NCI-H1436 treated with DMSO at 0.1 percent for 48 hours (cell line): ENCODE measurements at places on chromosomes 1 and 21.

- DNase-seq = no peak
These were observed 83.2 kb upstream of the DNAH14 start for GRCh38 chr1:224846119-224846907.

GRCh38 chr1:183898001-183898396, 93.1 kb downstream of the RGL1 start:
- no peak for DNase-seq

- DNase-seq = no peak
These were observed 74.2 kb upstream of the CD53 start for GRCh38 chr1:110798691-110799256.

GRCh38 chr1:116686723-116687352, 19.3 kb upstream of the IGSF3 start:
- no peak for DNase-seq

DNA sequence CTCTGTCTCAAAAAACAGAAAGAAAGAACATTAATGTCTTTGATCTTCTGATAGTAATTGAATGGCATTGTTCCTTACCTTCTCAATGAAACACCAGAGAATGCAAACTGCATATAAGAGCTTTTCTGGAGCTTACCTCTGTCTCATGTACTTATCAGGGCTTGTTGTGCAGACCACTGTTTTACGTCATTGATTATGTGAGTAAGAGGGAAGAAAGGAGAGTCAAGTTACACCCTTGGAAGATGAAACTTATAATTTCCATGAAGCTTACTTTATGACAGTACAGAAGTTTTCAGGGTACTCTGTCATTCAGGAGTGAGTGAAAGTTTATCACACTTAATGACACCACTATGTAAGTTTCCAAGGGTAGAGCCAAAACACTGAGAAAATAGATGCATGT, 49.0 kb upstream of the MAB21L3 start:
- no peak for DNase-seq

DNA sequence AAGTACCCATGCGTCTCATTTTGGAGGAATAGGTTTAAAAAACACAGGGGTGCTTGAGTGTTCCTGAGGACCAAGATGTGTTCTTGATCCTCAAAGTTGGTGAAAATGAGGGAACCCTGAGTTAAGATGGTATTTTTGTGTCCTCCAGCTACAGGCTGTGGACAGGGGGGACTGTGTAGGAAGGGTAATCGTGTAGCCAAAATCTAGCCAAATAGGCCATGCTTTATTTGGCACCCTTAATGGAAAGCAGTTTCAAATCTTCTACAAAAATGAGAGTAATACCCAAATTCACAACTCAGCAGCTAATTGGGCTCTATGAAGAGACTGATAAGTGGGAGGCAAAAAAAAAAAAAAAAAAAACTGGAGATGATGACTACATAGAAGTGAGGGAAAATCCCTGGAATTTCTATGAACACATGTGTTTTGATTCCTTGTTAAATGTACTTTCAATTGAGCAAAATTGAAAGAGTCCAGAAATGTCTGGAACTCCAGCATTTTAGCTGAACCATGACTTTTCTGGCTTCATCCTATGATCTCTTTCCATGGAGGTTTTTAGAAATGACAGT, 470 bp downstream of the HSD11B1 start:
- DNase-seq = no peak

- no peak for DNase-seq
These were observed 29.3 kb downstream of the SGIP1 start for GRCh38 chr1:66563094-66563800.

- DNase-seq = no peak
These were observed 114.7 kb downstream of the TNR start for GRCh38 chr1:175628548-175629317.

DNA sequence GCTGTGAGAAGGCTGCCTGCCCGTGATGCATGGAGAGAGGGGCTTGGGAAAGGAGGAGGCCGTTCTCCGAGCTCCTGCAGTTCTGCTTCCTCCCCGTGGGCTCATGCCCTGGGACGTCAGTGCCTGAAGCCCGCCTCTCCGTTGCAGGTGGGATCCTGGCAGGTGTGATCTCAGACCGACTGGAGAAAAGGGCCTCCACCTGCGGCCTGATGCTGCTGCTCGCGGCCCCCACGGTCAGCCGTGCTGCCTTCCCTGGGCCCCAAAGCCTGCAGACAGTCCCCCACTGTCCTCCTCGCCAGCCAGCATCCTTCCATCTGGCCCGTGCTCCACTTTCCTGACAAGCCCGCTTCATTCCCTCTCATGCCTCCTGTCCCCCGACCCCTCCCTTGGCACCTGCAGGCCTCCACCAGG, 50.9 kb downstream of the SLC37A1 start:
- DNase-seq = no peak

- no peak for DNase-seq
These were observed 15.6 kb upstream of the AIM2 start for GRCh38 chr1:159092036-159092760.

DNA sequence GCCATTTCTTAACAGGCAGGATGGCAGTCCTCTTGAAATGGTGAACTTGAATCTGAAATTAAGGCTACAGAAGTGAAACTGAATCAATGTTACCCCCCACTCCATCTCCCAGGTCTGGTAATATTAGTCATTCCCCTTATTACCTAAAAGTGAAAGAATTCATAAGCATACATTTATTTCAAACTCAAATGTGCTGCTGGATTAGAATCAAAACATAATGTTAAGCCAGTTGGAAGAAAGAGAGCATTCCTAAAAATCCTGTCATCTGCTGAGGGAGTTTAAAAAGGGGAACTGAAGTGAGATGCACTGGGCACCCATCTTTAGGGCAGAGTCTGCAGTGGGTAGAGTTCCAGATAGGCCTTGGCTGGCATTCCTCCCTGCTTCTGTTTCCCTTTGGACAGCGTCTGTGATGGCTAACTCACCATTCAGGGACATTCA, 17.4 kb downstream of the KIAA0319L start:
- no peak for DNase-seq

- no peak for DNase-seq
These were observed 38.3 kb downstream of the IFI44 start for GRCh38 chr1:78687914-78688313.

- no peak for DNase-seq
These were observed 95.0 kb downstream of the VWA5B1 start for GRCh38 chr1:20385630-20386029.

- DNase-seq = no peak
These were observed 141.0 kb upstream of the HP1BP3 start for GRCh38 chr1:20928146-20928545.

- no peak for DNase-seq
These were observed 68.3 kb downstream of the SLC16A1 start for GRCh38 chr1:112887599-112888283.

- DNase-seq = no peak
These were observed 4.1 kb downstream of the KIF21B start for GRCh38 chr1:201019321-201019977.
